ENCODE measurements at places on chromosomes 7 and 10.
A peak's percentile ranks its signal among the peaks of the same experiment; 100 is the strongest.

GRCh38 chr7:50287129-50287528 is 17.4 kb upstream of the IKZF1 start:
- no peak for DNase-seq

DNA sequence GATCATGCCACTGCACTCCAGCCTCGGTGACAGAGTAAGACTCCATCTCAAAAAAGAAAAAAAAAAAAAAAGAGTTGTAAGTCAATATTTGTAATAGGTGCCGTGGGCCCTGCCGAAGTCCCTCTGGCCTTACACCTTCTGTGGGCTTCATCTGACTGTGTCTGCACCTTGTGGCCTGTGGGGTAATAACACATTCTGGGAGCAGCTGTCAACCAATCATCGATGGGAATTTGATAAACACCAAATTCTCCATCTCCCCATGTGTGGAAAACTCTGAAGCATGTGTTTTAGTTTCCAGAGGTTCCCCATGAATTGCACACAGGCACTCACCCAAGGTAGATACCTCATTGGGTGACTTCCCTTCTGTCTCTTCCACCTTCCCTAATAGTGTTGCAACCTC is 10.8 kb downstream of the ZNF394 start:
- DNase-seq, result no peak

GRCh38 chr7:129643550-129644170 is 32.1 kb downstream of the NRF1 start:
- DNase-seq, result no peak

DNA sequence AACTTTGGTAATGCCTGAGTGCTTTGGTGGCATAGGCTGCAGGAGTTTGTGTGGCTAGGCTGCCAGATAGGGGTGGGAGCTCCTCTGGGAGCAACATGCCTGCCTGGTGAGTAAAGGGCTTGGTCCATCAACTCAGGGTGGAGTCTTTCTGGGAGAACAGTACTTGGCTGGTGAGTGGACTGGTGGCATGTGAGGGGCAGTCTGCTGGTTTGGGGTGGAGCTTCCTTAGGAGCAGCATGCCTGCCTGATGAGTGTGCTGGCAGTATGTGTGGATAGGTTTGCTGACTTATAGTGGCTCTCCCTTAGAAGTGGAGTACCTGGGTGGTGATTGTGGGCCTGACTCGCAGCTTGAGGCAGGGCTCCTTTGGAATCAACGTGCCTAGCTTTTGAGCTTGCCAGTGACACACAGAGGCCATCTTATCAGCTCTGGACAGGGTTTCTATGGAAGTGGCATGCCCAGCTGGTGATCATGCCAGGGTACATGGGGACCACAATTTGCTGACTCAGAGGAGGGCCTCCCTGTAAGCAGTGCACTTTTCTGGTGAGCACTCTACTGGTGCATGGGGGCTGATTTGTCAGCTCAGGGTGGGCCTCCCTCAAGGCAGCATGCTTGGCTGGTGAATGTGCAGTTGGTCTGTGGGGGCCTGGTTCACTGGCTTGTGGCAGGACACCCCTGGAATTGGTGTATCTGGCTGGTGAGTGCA is 35.0 kb upstream of the SRI start:
- DNase-seq, result no peak

GRCh38 chr7:112362731-112363131 is 87.5 kb upstream of the IFRD1 start:
- DNase-seq, result peak; percentile 54

GRCh38 chr7:91351374-91351773 is 87.1 kb downstream of the FZD1 start:
- no peak for DNase-seq

DNA sequence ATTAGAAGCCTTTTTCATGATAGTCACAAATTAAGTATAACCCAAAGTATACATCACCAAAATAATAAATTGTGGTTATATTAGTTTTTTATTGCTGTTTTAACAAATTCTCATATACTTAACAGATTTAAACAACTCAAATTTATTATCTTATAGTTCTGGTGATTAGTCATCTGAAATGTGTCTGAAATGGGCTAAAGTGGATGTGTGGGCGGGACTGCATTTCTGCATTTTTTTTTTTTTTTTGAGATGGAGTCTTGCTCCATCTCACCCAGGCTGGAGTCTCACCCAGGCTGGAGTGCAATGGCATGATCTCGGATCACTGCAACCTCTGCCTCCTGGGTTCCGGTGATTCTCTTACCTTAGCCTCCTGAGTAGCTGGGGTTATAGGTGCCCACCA is 891.5 kb upstream of the CELF2 start:
- no peak for DNase-seq

DNA sequence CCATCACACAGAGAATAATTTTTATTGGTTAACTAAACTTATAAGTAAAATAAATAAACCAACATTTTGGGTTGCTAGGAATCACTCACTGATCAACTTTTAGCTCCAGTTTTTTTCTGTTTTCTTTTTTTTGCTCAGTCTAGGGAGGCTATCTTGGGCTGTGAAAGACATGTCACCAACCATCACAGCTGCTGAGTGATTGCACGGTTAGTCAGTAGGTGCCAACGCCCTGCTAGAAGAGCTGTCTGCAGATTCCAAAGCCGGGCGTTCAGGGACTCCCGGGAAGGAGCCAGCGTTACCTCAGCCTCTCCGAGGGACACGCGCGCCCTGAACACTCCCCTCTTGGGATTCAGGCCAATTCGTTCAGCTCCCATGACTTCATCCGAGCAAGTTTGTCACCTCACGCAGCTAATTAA is 604 bp upstream of the STAM start:
- DNase-seq, result no peak

GRCh38 chr10:104505521-104506042 is 135.5 kb upstream of the SORCS3 start:
- no peak for DNase-seq

- DNase-seq, result no peak
Measured at GRCh38 chr7:12861070-12861469, 173.6 kb downstream of the ARL4A start.

DNA sequence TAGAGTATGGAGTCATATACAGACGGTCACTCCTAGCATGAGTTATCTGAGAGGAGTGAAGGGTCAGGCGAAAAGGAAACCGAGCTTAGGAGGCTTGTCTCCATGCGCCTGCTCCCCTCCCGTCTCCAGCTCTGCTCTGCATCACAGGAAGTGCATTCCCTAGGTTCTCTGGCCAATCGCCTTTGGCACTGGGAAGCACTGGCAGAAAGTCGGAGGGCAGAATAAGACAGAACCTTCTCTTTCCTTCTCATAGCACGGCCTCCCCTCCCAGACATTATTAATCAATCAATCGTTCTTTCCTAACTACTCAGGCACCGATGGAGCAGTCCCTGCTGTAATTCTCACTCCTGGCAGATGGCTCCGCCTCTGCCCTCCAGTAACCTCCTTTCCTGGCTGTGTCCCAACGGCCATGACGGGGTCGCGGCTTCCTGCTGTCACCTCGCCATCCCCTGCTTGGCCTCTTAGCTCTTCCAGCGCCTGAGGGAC is 177.1 kb downstream of the FRMD4A start:
- no peak for DNase-seq

Data from NCI-H1105 (cell line).